Esophagus muscularis mucosa (tissue), 4 donors: ENCODE measurements at places on chromosomes 1 and 21. TPM values are rescaled to one million over a fixed set of nuclear protein-coding genes. Genes with fewer than 3 reads are reported as not detected.

ATPAF1 gene
- 68.9 TPM for total RNA-seq

IL10 gene
- 0.83 TPM for total RNA-seq

ERG gene
- total RNA-seq: 11.8 TPM

- no peak for DNase-seq
Observed at GRCh38 chr1:83627045-83627444, 371.9 kb downstream of the TTLL7 start.

GRCh38 chr1:177659281-177659680 lies 310.6 kb downstream of the SEC16B start:
- DNase-seq: no peak

DNA sequence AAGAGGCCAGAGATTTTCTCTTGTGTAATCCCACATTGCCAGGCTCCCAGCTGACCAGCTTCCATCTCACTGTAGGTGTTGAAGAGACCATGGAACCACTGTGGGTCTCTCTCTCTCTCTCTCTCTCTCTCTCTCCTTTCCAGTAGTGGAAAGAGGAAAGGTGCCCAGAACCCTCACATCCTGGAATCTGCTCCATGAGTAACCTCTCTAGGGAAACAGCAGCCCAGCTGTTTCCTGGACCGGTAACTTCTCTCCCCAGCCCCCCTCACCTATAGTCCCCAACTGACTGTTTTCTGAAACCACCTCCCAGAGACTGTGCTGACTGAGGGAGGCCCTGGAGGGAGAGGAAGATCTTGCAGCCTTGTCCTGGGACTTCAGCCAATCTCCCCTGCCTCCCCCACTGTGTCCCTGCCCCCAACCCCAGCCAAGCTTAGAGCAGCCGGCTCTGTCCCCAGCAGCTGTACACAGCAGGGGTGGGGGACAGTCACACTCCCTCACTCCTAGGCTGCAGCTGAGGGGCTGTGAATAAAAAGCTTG lies 20.6 kb upstream of the SLC45A3 start:
- DNase-seq: no peak
